ENCODE measurements at places on chromosomes 4 and X.

DNA sequence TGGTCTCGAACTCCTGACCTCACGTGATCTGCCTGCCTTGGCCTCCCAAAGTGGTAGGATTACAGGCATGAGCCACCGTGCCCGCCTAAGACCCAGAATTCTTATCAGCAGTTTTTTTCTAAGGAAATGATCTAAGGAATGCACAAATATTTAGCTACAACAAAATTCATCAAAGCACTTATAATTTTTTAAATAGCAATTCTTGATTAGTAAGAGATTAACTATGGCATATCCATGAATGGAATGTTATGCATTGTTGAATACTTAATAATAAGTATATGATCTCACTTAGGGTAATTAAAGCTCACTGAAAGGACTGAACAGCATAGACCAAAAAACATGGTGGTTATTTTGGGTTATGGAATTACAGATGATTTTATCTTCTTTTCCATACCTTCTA lies 18.4 kb downstream of the CENPU start:
- DNase-seq: no peak

DNA sequence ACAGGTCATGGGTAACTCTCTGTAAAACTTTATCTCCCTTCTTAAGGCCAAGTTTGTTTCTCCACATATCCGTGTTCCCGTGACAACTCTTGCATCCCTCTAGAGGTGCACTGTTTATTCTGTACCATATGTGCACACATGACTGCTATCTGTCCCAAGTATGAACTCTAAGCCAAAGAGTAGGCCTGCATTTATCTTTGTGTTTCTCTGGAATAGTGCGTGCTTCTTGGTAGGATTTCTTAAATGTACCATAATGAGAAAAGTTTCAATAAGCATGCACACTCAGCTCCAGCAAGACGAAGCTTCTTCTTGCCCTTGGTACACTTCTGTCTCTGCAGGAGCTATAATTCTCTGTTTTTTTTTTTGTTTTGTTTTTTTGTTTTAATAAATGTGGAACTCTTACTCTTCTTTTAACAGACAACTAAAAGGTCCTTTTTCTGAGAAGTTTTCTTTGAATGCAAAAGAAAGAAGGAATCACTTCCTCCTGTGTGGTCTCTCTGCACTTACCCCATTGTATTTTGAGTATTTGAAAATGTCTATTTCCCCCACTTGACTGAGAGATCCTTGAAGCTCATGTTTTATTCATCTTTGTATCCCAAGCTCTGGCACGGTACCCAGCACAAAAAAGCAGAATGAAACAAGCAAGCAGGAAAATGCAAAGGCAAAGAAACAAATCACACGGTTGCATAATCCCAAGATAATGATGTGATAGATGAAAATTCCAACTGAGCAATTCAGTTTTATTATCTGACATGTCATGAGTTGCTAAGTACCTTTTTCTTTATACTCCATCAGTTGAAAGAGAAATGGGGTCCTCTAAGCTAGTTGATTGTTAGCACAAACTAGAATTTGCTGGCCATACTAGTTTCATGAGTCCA lies 521.9 kb upstream of the BOD1L1 start:
- no peak for DNase-seq

GRCh38 chr4:141657550-141658250 lies 21.3 kb downstream of the IL15 start:
- no peak for DNase-seq

DNA sequence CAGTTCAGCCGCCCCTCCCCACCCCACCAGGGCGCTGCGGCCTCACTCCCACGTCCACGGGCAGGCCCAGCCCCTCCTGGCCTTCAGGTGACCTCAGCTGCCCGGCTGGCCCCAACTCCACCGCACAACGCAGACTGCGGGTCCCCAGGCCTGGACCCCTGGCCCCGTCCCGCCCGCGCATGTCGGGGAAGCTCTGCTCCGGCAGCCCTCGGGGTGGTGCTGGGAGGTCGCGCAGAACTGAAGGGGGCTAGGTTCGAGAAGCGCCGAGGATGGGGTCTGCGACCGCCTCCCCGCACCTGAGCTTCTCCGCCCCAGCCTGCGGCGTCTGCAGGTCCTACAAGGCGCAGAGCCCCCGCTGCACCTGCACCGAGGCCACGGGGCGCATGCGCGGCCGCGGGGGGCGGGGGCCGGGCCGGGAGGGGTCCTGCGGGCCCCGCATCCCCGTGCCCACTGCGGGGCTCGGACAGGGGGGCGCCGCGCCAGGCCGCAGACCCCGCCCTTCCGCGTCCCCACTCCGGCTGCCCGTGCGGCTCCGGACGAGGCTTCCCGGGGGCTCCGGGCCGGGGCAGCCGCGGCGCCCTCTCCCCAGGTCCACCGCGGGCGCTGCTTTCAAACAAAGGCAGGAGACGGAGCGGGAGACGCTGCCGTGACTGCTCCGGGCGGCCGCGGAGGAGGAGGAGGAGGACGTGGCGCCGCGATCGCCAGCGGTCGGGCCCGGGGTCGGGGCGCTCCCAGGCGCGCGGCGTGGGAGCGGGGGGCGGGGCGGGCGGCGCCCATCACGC lies 672 bp upstream of the NAT8L start:
- DNase-seq: no peak

DNA sequence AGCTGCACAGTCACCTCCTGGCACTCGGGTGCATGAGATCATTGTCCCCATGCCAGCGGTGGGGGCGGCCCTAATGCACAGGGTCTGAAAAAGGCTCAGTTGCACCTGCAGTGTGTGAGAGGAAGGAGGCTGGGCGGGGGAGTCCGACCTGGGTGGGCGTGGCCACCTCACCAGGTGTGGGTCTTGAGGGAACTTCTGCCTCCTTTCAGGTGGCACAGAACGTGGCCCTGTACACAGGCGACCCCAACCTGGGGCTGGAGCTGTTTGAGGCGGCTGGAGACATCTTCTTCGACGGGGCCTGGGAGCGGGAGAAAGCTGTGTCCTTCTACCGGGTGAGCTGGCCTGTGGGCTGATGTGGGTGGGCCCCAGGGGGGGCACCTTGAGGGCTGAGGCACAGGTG lies 34.3 kb upstream of the HTRA3 start:
- no peak for DNase-seq

- DNase-seq: no peak
Measured at GRCh38 chr4:41122775-41123174, 91.6 kb downstream of the APBB2 start.

DNA sequence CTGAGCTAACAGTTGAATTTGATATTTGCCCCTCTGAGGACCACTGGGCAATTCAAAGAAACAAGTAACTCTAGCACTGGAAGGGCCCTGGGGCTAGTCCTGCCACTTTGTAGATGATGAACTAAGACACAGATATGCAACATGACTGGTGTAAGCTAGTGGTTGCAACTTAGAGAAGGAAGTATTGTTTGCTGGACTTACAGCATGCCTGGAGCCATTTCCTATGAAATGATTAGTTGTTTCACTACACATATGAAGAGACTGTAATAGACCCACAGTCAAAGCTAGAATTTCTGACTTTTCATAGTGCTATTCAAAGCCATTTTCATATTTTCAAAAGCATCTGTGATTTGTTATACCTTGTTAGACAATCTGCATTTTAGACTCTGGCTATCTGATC lies 96.2 kb downstream of the TSPAN7 start:
- DNase-seq: no peak

DNA sequence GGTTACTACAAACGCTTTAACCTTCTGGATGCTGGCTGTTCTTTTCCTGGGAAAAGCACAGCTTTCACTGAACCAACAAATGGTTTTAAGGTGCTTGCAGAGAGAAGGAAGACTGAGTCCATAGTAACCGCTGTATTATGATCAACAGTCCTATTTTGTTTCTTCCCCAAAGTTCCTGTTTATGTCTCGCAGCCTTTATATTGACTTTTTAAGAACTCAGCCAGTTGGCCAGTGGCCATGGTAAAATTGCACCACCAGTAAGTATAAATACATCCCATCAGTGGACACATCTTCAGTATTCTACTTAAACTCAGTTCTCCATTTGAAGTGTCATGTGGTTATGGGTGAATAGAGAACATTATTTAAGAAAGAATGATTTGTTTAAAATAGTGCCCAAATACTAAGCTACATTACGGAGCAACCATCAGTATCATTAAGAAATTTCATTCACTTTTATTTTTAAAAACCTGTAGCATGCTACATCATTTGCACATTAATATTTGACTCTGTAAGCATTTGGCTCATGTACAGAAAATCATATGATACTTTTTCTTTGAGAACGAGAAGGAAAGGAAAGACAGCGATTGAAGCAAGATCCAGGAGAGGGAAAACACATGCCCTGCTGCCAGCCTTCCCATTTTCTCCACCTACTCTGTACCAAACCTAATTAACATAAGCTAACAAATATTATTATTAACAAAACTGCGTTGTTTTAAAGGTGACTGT lies 287.0 kb downstream of the ARHGAP24 start:
- no peak for DNase-seq

- DNase-seq: no peak
Measured at GRCh38 chrX:97224148-97224547, 340.4 kb downstream of the RPA4 start.

- no peak for DNase-seq
Measured at GRCh38 chr4:141860974-141861373, 224.6 kb downstream of the IL15 start.

DNA sequence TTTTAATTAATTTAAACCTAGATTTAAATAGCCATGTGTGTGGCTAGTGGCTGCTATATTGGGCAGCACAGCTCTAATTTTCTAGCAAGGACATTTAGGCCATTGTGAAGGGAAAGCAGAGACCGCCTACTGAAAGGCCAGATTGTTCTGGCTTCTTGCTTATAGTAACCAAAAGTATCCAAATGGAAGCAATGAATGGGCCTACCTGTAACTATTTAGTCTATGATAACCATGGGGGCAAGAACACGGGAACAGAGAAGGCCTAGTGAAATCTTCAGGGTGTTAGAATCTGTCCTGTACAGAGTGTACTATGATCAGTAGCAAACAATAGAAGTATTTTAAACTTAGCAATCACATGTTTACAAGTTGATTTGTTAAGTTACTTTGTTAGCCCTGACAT lies 16.5 kb upstream of the HPRT1 start:
- no peak for DNase-seq

DNA sequence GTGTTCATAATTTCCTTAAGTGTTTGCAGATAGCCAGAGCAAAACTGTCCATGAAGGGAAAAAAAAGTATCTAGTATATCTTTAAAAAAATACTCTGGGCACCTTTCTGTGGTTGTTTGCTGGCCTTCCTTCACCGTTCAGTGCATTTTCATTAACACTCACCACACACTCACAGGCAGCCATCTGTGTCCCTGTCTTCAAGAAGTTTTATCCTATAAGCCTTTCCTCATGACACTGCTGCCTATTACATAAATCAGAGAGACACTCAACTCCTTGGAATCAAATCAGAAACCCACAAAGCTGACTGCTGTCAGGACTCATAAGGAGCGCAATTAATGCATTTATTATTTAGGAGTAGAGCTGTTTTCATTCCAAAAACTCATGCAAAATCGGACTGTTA lies 1720.2 kb downstream of the PCDH7 start:
- DNase-seq: no peak

DNA sequence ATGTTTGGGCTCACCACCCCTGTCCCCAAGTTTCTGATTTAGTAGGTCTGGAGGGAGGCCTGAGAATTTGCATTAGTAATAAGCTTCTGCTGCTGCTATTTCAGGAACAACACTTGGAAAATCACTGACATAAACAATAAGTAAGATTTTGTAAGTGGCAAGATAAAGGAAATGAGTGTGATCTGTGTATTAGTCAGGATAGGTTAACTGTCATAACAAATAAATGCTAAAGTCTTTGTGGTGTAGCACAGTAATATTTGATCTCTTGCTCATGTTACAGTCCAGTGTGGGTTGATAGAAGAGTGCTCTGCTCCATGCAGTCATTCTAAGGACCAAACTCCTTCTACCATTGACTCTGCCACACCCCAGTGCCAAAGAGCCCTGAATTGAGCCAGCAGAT lies 67.0 kb downstream of the NHS start:
- no peak for DNase-seq

DNA sequence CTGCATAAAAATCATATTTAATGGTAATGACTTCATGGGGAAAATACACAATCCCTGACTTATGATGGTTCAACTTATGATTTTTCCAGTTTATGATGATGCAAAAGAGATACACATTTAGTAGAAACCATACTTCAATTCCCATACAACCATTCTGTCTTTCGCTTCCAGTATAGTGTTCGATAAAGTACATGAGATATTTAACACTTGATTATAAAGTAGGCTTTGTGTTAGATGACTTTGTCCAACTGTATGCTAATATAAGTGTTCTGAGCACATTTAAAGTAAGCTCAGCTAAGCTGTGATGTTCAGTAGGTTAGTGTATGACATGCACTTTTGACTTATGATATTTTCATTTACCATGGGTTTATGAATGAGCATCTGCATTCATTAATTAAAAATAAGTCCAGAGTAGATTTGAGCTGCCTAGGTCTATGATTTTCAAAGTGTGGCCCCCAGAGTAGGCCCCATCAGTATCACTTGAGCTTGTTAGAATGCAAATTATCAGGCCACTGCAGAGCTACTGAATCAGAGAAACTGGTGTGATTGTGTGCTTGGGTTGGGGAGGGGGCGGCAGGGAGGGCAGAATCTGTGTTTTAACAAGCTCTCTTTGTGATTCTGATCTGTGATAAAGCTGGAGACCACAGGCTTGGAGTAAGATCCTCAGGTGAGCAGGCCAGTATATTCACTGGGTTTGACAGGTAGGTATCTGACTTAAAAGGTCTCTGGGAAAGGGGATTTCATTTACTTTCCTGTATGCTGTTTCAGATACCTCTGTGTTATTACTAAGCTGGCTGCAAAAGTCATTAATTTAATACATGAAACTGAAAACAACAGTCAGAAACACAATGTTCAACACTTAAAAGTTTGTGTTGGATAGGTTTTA lies 8.4 kb downstream of the ATP10D start:
- no peak for DNase-seq

GRCh38 chr4:52051213-52051614 lies at the start of gene SPATA18:
TSS of gene SPATA18 (plus strand) at chr4:52051304. CDS start at chr4:52051705, 401 bp downstream.
- no peak for DNase-seq

GRCh38 chr4:174284487-174284886 lies 776 bp downstream of the CEP44 start:
- DNase-seq: no peak

DNA sequence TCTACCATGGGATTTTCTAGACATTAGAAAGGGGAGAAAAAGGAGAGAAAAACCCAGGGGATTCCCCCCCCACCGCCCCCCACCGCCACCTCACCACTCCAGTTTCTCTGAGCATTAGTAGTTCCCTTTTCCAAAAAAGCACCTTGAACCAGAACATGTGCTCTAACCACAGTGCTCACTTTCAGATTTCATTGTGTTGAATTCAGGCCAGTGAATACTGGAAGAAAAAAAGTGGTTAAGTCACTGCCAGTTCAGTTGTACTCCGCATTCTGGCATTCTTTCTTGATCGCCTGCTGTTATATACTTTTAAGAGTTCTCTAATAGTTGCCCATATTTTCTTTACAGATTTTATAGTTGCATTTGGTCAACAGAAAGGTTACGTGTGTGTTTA lies 40.9 kb downstream of the JADE3 start:
- DNase-seq: no peak

Measured in NCI-H1694 treated with DMSO at 0.1 percent for 48 hours (cell line).